ENCODE measurements at places on chromosomes 6 and 20. TPM values are rescaled to one million over a fixed set of nuclear protein-coding genes. Genes with fewer than 3 reads are reported as not detected.

Gene TOX2
- total RNA-seq, result 1.0 TPM

Gene CYP24A1
- not detected for total RNA-seq

Gene KHDC1L
- not detected for total RNA-seq

DNA sequence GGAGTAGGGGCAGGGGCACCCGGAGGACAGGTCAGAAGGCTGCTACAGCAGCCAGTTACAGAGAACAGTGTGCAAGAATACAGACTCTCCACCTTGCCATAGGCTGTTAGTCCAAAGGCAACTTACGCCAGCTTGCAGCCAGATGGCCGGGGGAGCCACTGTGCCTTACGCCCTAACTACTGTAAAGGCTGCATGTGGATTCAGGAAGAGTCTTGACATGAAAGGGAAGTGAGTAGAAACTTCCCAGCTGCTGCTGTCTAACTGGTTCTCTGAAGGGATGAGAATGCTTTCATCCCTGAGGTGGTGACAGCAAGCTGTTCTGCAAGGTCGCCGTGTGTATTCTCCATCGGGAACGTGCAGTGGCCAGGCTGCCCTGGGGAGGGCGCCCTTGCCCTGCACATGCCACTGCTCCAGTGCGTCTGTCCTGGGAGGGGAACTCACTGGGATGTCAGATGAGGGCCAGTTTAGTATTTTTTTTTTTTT is 46.1 kb downstream of the LYRM4 start:
- DNase-seq, result peak; percentile 35

DNA sequence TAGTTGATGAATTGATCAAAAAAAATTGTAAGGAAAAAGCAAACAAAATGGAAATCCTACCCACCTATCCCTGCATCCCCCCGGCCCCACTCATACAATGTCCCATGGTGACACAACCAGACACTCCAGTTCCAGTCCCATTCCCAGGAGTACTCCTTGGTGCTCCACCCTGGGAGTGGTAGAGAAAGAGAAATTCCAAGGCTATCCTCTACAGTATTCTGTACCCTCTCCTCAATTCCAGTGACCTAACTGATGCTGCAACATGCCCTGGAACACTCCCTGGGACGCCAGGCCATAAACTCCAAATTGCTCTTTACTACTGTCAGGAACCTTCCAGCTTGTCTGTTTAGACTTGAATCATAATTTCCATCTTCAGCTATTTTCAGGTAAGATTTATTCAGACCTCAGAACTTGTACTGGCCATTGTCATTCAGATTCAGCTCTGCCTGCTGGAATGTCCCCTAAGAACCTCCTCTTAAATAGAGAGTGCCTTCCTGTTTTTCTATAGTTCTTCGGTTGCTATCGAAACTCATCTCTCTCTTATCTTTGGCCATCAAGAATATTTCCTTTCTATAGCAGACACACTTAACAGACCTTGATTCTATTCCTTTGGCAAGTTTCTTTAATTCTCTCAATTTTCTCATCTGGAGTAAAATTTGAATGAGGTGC is 8.7 kb downstream of the GPX6 start:
- DNase-seq, result no peak

- no peak for DNase-seq
Measured at GRCh38 chr20:38660429-38660828, 58.8 kb downstream of the ARHGAP40 start.

GRCh38 chr6:161235776-161236633 is 37.9 kb downstream of the AGPAT4 start:
- no peak for DNase-seq
